ENCODE measurements at places on chromosomes 12 and 14.

DNA sequence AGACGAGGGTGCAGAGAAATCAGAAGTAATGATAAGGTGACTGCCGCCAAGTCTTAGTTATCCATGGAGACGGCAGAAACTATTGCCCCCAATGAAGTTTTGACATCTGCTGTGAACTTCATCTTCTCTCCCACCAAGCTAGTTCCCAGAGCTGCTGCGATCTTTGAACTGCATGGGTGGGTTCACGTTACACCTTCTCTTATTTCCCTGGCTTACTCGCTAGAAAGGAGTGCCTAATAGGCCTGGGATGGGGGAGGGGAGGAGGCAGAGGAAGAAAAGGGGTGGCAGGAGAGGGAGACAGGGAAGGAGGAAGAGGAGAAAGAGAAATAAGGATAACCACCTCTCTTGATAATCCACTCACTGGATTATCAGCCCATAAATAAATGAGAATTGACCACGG is 157.1 kb downstream of the NTF3 start:
- DNase-seq: no peak

- DNase-seq: no peak
Observed at GRCh38 chr14:34035177-34035933, 84.5 kb upstream of the EGLN3 start.

GRCh38 chr12:26176725-26177124 is 18.6 kb upstream of the SSPN start:
- no peak for DNase-seq

GRCh38 chr12:58347691-58348090 is 406.3 kb downstream of the ATP23 start:
- no peak for DNase-seq

Data from IMR-90 (cell line).